ENCODE measurements at places on chromosomes 2 and 18.

- no peak for DNase-seq
Observed at GRCh38 chr18:45503990-45504389, 111.3 kb upstream of the SLC14A2 start.

DNA sequence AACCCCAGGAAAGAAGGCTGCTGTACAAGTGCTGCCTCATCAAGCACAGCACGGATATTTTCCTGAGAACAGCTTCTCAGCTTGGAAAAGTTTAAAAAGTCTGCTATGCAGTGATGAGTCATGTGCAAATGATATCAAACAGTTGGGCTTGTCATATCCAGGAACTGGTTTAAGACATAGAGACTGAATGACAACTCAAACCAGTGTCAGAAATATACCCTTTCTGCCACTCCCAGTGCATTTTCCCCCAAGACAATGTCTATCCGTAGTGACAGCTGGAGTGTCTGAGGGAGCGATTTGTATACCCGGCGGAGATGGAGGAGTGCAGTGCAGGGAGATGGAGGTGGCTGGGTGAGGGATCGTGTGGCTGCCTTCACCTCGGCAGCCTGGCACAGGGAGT is 28.2 kb downstream of the SOX11 start:
- DNase-seq = no peak

DNA sequence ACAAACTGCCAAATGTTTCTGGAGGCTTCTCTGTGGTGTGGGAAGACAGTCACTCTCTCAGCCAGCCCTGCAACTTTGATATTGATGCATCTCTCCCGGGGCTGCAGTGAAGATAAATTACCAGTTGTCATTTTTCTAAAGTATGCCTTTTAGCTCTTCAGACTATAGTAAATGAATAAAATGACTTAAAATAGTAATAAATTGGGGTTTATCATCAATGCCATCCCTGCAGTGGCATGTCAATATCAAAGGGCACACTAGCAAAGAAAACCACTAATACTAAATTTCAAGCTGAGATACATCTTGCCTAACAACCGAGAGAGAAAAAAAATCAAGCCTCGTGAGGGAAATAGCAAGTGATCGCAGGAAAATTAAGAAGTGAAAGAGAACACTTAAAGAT is 749.5 kb upstream of the SLC39A10 start:
- no peak for DNase-seq

DNA sequence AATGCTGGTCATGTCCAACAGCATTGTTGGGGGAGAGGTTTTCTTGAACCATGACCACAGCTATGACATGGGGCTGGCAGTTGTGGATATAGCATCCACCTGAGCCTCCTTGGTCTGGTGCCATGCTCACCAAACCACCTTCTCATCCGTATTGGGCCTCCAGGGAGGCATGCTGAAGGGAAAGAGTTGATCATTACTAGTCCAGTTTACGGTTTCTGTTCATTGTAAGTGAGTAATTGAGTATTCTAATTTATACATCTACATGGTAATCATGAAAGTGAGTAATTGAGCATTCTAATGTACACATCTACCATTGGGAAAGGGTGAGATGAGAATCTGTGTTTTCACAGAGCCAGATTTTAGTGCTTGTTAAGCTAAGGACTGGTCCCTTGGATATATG is 6.8 kb downstream of the TMEM87B start:
- no peak for DNase-seq

DNA sequence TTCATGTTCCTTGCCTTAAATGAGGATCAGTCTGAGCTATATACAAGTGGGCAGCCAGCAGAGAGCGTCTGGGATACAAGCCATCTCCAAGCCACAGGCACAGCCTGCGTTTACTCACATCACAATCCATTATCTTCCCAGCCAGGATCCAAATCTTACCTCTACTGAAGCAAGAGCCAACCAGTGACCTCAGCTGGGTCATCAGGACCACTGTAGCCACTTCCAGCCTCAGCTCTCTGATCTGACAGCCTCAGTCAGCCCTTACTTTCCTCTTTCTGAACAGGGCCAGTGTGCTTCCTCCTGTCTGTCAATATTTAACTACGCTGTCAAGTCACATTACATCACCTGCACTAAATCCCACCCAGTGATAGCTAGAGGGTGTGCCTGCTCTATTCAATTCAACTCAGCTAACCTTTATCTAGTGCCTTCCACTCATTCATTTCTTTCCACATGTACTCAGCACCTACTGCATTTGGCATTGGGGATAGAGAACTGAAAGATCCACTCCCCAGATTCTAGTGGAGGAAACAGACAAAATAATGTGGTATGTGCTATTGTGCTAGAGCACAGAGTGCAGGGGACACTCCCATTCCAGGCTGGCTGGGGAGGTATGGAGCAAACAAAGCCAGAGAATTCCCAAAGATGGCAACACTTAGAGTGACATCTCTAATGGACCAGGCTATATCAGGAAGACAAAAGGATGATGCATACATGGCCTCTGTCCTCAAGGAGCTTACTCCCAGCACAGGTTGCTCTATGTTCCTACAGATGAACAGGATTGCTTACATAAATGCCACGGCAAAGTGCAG is 146.5 kb downstream of the NCKAP5 start:
- DNase-seq = peak; percentile 38

DNA sequence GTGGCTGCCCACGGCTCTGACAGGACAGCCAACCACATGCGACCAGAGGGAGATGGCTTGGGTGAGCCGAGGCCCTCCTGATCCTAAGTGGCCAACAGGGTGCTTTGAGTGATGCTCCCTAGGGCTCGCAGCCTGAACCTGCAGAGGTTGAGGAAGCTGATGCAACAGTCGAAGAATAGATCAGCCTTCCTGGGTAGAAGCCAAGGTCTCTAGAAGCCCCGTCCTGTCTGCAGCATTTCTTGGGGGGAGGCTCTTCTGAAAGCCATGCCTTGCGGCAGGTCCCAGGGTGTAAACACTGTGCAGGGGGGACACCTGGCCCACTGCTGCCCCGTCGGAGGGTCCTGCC is 136.4 kb downstream of the HDAC4 start:
- peak; percentile 4 for DNase-seq

DNA sequence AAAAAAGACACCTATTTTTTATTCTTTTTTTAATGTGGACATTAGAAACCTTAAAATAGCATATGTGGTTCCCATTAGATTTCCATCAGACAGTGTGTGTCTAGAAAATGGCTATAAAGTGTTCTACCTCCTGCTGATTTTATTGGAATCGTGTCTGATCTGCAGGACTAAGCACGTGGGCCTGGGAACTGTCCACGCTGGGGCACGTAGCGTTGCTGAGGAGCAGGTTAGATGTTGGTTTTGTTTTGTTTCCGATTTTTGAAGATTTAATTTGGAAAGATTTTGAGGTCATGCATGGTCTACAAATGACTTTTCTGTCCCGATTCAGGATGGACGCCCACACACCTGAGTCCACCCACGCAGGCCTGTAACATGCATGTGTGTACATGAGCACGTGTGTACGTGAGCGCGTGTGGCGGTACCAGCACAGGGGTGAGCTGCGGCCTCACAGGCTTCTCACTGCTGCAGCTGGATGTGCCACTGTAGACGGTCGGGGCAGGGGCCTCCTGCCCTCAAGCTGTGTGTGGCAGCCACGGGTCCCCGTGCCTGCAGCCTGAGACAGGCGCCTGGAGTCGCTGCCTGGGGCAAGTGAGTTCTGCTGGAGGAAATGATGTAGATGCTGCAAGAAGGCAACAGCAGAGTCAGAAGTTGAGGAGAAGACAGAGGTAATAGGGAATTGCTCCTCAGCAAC is 99.7 kb upstream of the CTDP1 start:
- DNase-seq = no peak

- DNase-seq = no peak
Observed at GRCh38 chr2:223700221-223700620, 98.1 kb upstream of the SCG2 start.

GRCh38 chr18:41444943-41445342 is 510.1 kb upstream of the PIK3C3 start:
- DNase-seq = no peak

DNA sequence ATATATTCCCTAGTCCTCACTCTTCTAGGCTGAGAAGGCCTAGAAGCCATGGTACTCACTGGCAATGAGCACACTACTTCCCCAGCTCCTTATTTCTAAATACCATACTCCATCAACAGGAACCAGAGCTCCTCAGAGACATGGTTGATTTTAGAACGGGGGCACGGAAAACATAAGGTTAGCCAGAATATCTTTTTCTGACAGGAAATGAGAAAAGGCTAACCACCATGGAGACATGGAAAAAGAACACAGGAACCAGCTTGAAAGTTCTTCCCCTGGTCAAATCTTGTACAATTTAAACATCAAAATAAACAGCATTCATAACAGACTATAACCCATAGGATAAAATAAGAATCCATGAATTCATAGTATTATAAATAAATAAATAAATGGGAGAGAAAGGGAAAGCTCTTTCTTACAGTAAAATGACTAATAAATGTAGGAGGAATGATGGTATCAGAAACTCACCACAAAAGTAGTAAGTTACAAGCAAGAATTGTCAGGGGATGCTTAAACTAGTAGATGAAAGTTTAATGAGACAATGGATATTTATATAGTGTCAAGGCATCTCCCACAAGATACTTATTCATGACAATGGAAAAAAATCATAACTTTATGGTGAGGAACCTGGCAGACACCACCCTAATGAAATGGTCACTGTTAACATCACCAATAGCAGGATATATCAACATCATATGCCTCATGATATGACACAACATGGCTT is 20.6 kb upstream of the GCC2 start:
- DNase-seq = no peak

DNA sequence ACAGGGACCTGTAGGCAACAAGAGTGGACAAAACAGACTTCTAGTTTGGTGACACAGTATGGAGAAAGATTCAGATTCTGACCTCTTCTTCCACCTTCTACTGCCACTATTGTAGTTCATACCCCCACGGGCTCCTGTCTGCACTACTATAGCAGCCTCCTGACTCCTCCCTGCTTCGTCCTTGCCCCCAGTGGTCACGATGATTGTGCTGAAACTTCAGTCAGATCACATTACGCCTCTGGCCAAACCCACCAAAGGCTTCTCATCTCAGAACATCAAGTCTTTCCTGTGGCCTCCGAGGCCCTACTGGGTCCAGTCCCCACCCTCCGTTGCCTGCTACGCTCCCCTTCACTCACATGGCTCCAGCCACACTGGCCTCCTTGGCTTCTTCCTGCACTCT is 147.6 kb downstream of the CYP26B1 start:
- DNase-seq = no peak

DNA sequence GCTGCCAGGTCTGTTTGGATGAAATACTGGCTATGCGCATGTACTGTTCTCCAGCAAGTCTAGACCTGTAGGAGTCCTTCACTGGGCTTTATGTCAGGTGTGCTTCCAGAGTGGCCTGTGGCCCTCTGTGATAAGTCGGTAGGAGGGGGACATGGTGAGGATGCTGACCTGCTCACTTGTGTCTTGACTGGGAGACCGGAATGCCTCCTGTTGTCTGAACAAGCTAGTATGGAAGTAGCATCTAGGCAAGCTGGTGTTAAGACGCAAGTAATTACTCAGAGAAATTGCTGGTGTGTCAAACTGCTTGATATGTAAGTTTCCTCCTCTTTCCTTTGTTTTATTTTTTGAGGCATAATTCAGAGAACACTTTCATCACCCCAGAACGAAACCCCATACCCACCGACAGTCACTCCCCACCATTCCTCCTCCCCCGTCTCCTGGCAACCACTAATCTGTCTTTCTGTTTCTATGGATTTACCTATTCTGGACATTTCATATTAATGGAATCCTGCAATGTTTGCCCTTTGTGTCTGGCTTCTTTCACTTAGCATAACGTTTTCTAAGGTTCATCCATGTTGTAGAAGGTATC is 76.4 kb downstream of the TMEM247 start:
- DNase-seq = no peak

DNA sequence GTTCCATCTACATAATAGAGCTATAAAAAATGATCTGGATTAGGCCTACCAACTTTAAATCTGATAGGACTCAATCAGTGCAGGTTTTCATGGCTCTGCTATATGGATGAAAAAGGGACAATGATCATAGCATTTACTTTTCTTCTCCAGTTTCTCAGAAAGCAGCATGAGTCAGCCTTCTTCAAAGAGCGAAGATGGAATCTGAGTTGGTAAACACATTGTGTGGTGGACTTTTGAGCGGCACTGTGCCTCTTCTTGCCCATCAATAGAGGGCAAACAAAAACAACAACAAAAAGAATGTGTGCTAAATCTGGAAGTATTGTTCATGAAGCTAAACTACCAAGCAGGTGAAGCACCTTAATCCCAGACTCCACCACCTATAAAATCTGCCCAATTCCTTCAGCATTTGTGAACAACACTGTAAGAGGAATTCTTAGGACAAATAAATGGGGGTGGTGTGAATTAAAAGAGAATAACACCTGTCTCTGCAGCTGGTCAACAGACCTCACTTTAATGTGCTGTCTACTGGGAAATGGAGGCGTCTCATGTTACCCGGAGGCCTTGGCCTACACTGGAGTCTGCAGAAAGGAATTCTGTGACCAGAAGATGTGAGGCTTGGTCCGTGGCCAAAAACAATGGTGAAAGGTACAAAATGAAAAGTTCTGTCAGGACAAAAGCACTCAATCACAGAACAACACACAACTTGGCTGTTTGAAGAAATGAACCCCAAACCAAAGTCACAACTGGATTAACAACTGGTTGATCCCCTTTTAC is 609.0 kb downstream of the IRS1 start:
- DNase-seq = peak; percentile 61

DNA sequence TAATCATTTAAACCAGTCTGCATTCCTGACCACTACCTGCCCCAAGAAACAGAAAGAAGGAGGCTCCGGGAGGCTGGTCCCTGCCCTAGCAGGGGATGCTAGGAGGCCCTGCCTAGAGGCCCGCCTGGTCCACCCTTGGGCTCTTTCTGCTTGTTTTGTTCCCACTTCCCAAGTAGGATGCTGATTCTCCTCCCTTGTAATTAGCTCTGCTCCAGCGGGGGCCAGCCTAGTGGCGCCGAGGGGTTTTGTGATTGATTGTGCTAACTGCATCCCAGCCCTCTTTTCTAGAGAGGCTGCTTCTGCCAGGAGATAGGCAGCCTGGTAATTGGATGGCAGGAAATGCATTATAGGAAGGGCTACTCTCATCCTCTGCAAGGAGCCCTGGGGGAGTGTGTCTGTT is 220.0 kb downstream of the LOXHD1 start:
- DNase-seq = peak; percentile 35

DNA sequence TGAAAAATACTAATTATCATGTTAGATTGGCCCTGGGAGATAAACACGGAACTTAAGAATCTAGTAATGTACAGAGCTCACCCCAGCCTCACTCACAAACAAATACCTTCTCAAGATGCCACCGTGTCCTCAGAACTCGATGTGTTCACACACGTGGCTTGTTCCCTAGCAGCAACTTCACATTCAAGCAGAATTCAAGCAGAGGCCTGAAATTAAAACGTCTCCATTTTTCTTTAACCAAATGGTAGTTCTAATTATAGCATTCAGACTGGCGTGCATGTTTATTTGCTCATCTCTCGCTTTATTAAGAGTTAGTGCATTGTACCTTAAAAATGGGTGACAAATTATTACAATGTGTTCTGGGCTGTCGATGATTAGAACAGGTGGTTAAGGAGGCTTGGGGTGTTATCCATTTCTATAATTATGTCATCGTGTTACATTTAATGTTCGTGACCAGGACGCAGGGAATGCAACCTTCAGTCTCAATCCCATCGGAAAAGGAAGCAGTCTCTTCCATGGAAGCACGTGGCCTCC is 57.3 kb upstream of the SLC66A3 start:
- DNase-seq = peak; percentile 50

GRCh38 chr2:46798998-46799698 is 116.5 kb downstream of the MCFD2 start:
- no peak for DNase-seq

GRCh38 chr2:207876842-207877535 is 107.3 kb upstream of the FZD5 start:
- DNase-seq = no peak

Measured in NCI-H69 (cell line).